HT1080 (cell line): ENCODE measurements at places on chromosomes 5 and 9. TPM values are rescaled to one million over a fixed set of nuclear protein-coding genes. Genes with fewer than 3 reads are reported as not detected.

DNA sequence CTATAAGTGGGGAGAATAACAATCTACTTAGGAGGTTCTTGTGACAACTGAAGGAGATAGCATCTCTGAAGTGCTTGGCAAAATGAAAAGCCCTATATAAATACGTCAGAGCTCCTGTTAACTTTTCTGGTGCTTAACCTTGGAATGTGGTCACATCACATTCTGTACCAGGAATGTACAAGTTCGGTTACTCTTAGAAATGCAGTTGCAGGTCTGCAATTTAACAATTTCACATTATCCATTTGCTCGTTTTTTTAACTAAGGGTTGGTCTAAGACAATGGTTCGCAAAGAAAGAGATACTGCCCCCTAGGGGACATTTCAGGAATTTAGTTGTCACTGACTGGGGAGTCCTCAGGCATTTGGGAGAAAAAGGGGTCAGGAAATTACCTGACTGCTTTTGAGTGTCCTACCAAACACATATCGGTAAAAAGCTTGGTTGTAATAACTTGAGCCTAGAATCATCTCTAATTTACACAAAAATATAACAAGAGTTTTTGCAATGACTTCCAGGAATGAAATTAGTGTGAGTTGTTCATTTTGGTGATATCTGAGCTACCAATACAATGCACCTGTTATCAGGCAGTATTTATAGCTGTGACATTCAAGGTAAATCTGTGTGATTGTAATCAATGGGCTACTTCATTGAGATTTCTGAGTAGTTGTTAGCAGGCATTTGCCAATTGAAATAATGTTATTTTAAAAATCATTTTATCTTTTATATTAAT, 5.4 kb upstream of the HBEGF start:
- peak; percentile 61 for DNase-seq

DNA sequence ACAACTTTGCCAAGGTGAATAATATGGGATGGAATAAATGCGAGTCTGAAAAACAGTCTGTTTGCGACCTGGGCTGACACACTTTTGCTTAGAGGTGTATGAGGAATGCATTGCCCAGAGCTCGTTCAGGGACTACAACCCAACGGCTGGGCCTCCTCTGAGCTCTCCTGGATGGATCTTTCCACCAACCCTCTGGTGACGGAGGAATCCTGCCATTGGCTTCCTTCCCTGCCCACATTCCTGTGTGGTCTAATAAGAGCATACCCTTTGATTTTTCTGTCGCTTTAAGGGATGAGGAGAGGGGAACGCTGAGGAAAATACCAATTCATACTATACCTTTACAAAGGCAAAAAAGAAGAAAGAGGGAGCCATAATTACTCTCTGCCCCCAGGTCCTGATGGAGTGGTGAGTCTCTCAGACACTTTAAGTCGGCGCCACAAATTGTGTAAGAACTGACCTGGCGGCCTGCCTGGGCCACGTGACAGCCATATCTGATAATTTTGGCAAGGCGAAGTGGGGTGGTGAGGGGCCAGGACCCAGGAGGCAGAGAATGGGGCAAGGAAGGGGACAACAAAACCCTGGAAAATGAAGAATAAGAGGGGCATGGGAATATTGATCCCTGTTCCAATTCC, 265.2 kb upstream of the MSX2 start:
- DNase-seq: no peak

GRCh38 chr5:38793099-38793498, 52.7 kb upstream of the OSMR start:
- no peak for DNase-seq

GRCh38 chr5:86807046-86808031, 189.6 kb downstream of the COX7C start:
- no peak for DNase-seq

DNA sequence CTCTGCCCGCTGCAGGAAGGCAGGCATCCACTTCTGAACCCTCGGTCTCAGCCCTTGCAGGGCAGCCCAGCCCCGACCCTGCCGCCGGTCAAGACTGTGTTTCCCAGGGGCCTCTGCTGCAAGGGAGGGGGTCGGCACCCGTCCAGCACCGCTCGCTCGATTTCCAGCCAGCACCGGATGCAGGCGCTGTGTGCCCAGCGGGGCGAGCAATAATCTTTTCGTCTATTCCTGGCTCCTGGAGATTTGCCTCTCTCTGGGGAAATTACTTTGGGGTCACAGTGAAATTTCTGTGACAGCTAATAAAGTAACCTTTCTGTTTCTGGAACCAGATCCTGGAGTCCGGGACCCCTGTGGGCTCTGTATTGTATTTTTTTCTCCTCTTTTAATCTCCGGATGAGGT, 155.3 kb downstream of the COL23A1 start:
- no peak for DNase-seq

- DNase-seq: no peak
Observed at GRCh38 chr5:133708331-133708850, 96.0 kb upstream of the FSTL4 start.

The LRRC19 gene
- total RNA-seq: not detected in 2 replicates

The RLN1 gene
- total RNA-seq: not detected in 2 replicates
